ENCODE measurements at places on chromosomes 12 and 14.

DNA sequence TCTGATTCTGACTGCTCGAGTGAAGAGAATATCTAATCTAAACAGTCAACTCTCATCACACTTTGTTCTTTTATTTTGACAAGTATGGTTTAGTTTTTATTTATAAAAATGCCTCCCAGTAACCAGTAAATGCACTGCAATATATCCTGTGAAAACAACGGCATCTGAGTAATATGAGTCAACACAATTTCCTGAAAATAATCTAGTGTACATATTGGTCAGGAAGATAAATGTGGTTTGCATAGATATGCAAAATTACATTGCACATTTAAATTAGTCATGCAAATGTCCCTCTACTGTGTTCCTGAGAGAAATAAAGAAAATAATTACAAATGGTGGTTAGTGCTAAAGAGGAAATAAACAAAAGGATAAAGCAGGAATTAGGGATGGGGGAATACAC is 1190.7 kb upstream of the SEL1L start:
- DNase-seq, result no peak

- DNase-seq, result no peak
Observed at GRCh38 chr12:120126635-120127005, 10.1 kb upstream of the RAB35 start.

DNA sequence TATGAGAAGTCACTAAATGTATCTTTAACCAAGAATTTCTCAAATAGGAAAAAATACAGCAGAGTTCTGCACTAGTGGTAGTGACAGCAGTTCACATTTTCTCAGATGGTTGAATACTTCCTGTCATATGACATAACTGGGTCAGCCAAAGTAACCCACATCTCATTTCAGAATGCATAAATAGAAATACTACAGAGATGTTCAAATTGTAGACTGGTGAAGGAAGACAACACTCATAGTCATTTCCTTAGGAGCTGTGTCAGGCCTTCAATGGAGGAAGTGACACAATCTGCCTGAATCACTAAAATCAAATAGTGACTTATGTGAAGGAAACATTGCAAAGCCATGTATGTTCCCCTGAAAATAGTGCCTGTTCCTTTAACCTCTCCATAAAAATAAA is 32.4 kb downstream of the FERMT2 start:
- DNase-seq, result no peak

GRCh38 chr14:75561013-75561432 is 17.4 kb upstream of the FLVCR2 start:
- peak; percentile 49 for DNase-seq

- no peak for DNase-seq
Observed at GRCh38 chr14:55514819-55515490, 65.1 kb upstream of the KTN1 start.

GRCh38 chr12:95600567-95600966 is 49.3 kb upstream of the USP44 start:
- DNase-seq, result no peak

GRCh38 chr12:115322275-115322674 is 638.3 kb upstream of the TBX3 start:
- DNase-seq, result no peak

DNA sequence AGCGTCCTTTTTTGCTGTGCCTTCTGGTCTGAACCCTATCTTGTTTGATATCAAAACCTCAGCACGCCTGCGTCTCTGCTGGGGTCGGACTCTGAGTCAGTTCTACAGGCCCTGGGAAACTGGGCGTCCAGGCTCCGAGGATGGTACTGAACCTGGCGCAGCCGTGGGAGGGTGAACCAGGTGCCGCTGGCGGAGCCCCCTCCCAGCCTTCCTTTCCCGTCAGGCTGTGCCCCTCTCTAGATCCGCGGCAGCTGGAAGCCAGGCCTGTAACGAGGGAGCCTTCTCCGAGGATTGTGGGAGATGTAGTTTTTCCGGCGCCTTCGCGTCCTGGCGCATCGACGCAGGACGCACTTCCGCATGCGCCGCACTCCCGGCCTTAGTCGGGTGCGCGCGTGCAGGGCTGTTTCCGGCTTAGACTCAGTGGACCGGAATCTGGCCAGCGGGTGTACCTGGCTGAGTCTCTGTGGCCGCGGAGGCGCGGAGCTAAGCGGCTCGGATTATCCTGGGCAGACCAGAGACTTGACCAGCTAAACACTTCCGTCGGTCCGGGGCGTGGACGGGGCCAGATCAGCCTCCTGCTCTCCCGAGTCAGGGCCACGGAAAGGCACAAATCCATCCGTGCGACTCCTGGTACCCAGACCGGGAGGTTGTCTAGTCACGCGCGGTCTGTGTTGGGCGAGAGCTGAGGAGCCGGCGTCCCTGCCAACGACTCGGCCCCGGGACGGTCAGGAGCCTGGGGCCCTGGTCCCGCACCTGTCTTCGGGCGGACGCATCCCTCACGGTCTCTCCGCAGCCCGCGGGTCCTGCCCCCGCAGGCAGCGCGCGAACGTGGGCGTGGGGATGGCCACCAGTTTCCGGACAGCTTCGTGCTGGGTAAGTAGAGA is at the start of gene ZNF26:
ZNF26 (plus strand) TSS at position 367 of the 884 bp plus-strand sequence; CDS start at position 841, 474 bp downstream.
- peak; percentile 84 for DNase-seq

DNA sequence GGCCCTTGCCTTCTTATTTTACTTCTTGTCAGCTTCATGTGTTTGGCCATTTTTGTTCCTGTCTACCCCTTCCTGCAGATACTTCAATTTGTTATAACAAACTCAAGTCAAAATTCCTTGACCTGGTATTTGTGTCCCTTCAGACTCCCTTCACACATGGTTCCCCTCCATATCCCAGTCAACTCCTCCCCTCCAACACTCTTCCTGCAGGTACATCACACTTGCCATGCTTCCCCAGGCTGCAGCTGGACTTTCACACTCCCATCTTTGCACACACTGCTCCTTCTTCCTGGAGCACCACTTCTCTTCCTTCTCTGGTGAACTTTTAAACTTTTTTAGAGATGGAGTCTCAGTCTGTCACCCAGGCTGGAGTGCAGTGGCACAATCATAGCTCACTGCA is 18.9 kb upstream of the FIGNL2 start:
- no peak for DNase-seq

GRCh38 chr14:93991649-93992048 is 5.5 kb upstream of the CCDC197 start:
- no peak for DNase-seq

- DNase-seq, result no peak
Observed at GRCh38 chr12:13702381-13702780, 279.0 kb downstream of the GRIN2B start.

GRCh38 chr12:113676117-113676516 is 204.4 kb upstream of the LHX5 start:
- no peak for DNase-seq

GRCh38 chr14:47675466-47676314 is at the start of gene MDGA2:
Gene MDGA2, minus strand, starts transcription at chr14:47675605.
- no peak for DNase-seq

GRCh38 chr12:104493496-104493895 is 36.7 kb downstream of the CHST11 start:
- no peak for DNase-seq

GRCh38 chr14:90536092-90536491 is 139.3 kb downstream of the CALM1 start:
- no peak for DNase-seq

GRCh38 chr12:81284137-81284536 is 206.3 kb downstream of the ACSS3 start:
- no peak for DNase-seq

- no peak for DNase-seq
Observed at GRCh38 chr12:65895759-65896656, 71.7 kb downstream of the HMGA2 start.

DNA sequence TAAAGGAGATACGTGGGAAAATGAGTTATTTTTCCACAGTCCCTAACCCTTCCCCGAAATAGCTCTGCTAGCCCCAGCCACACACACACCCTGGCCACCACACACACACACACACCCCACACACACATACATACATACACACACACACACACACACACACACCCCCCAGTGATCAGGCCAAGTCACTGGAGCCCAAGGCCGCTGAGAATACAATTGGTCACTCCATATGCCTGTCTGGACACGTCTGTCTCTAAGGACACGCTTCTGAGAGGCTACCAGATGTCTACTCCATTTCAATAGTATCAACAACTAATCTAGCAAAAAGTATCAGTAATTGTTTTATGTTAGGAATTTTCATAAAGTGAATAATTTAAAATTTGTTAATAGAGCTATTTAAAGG is 13.0 kb upstream of the DIABLO start:
- DNase-seq, result no peak

DNA sequence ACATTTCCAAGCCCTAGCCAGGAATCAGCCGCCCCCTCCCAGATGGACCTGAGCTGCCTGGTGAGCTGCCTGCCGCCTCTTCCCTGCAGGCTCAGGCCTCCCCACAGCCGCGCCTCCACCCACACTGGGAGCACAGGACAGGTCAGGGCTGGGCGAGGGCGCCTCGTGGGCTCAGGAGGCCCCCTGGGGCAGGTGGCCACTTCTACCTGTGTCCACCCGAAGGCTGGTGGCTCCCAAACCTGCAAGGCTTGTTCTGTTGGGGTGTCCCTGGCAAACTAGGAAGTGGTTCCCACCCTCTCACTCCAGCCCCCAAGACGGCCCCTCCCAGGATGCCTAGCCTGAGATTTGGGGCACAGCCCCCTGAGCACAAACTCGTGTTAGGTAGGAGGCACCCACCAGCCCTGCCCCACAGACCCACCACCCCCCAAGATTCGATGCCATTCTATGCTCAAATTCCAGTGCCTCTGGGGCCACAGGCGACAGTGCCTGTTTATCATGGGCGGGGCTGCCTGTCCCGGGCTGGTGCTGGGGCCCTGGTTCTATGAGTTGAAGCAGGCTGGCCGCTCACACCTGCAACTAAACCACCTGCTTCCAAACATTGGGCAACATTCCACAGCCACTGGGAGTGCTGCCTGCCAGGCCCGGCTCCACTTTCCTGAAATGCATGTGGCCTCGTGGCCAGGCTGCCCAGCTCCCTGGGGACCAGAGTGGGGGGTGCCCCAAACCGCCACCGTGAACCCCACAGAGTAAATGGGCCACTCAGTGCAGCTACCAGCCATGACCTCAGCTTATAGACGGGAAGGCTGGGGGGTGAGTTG is 6.8 kb downstream of the MMP17 start:
- no peak for DNase-seq

DNA sequence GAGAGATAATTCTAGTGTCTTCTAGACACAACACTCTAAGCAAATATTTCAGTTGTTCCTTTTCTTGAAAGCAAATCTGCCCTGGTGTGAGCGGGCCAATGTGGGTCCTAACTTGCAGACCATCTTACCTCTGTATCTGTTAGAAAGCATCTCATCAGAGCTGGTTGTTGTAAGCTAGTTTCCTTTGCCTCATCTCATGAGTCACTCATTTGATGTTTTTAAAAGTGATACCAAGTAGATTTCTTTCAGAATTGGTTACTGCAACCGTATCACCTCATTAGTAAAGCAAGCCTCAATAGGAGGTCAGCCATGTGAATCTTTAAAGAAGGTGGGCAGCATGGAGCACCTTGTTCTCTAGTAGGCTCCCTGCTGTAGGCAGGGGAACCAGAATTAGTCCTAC is 78.6 kb downstream of the DAAM1 start:
- no peak for DNase-seq

GRCh38 chr14:43155258-43155657 is 1351.8 kb downstream of the FSCB start:
- no peak for DNase-seq

GRCh38 chr14:99749763-99750715 is 43.2 kb upstream of the EML1 start:
- DNase-seq, result no peak

- DNase-seq, result no peak
Observed at GRCh38 chr14:67512463-67513310, 20.4 kb upstream of the PLEKHH1 start.

GRCh38 chr14:76837524-76837923 is 11.3 kb downstream of the LRRC74A start:
- DNase-seq, result no peak

DNA sequence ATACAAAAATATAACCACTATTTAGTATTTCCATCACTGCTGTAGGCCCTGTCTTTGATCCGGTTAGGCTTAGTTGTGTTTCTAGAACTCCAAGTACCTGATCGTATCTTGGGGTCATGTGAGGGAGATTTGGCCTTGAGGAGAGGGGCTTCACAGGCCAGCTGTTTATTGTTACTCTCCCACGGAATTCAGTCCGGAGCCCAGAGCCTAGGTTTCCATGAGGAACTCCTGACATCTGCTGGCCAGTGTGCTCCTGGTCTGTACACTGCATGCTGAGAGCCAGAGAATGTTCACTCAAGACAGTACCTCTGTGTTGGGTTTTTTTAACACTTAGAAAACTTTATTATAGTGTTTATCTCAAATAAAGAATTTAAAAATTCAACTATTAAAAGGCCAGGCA is 341.0 kb upstream of the TMEM132C start:
- no peak for DNase-seq

GRCh38 chr12:104582739-104583138 is 126.0 kb downstream of the CHST11 start:
- DNase-seq, result no peak

GRCh38 chr12:114011711-114012110 is 45.6 kb upstream of the RBM19 start:
- DNase-seq, result no peak

- DNase-seq, result no peak
Observed at GRCh38 chr14:104080376-104081260, 4.9 kb upstream of the ASPG start.
